Mesothelial cell of epicardium (in vitro differentiated cells): ENCODE measurements at places on chromosomes 1 and 21. TPM values are rescaled to one million over a fixed set of nuclear protein-coding genes. Genes with fewer than 3 reads are reported as not detected.
A peak's percentile ranks its signal among the peaks of the same experiment; 100 is the strongest.

- DNase-seq, result no peak
- no peaks in the 10 kb centered on the region for H3K36me3 ChIP-seq
- no peaks in the 10 kb centered on the region for H3K27me3 ChIP-seq
- peak overlapping the region; percentile 41 for H3K27ac ChIP-seq
- H3K4me1 ChIP-seq, result peaks cover 9% of the 10 kb centered on the region
Observed at GRCh38 chr1:173507205-173507846, 30.2 kb downstream of the PRDX6 start.

DNA sequence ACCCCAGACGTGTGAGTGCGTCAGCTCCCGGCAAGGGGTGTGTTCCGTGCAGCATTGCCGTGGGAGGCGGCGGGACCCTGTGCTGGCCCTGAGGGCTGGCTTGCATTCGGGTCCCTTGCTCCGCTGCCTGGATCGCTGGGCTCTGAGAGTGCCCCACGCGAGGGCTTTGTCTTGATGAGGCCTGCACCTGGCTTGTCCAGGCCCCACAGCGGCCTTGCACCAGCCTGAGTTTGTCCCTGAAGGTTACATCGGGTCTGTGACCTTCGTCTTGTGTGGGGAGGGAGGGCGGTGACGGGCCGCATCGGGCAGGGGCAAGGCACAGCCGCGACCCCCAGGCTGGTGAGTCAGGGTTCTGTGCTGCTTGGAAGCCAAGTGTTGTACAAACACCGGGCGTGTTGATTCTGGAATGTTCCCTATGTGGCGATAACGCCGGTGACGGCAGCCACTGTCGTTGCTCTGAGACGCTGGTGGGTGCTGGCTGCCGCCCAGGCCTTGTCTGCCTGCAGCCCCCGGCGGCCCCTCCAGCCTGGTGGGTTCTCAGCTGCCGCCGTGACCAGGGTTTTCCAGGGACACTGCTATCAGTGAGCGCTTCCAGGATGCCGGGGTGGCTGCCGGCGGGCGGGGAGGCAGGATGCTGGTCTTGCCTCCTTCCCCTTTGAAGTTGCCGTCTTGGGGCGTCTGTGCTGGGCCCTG is 42.9 kb downstream of the SLX9 start:
- no peaks in the 10 kb centered on the region for H3K27me3 ChIP-seq
- H3K4me3 ChIP-seq, result no peak overlapping the region
- peak overlapping the region; percentile 57 for H3K27ac ChIP-seq
- no peak for DNase-seq
- H3K4me1 ChIP-seq, result peaks cover 11% of the 10 kb centered on the region

GRCh38 chr1:20115479-20115878 is 3.9 kb downstream of the PLA2G2D start:
- H3K36me3 ChIP-seq, result no peaks in the 10 kb centered on the region
- H3K4me3 ChIP-seq, result no peak overlapping the region
- H3K27ac ChIP-seq, result no peak overlapping the region

The GBP7 gene
- total RNA-seq, result not detected in 3 replicates

DNA sequence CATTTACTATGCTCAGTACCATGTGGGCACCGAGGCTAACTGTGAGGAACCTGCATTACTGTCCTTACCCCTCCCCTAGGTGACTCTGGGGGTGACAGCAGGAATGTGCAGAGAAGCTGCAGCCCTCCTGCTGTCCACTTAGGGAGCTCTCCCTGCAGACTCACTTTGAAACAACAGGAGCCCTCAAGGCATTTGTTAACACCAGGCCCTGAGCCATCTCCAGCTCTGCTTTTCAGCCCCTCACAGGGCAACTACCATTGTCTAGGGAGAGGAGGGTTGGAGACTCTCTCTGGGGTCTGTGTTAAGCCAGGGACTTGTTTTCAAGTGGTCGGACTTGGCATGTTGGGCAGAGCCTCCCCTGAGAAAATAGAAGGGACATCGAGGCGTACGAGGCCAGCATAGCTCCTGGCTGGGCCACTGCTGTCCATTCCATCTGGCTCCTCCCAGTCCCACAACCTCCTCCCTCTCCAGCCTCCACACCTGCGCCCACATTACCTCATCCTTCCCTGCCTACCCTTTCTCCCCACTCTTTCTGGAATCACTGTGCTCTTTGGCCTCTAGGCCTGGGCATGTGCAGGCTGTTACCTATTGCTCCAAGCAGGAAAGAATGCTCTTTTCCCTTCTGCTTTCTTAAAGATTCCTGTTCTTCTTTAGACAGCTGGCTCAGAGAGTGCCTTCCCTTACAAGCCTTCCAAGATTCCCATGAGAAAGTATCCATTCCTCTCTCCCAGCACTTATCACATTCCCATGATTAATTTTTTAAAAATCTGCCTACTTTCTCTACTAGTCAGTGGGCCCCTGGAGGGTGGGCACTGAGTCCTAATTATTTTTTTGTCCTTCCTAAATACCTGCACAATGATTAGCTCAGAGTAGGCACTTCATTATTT is 102.7 kb upstream of the GCLM start:
- peaks cover 12% of the 10 kb centered on the region for H3K4me1 ChIP-seq
- H3K27me3 ChIP-seq, result no peaks in the 10 kb centered on the region
- H3K27ac ChIP-seq, result no peak overlapping the region

DNA sequence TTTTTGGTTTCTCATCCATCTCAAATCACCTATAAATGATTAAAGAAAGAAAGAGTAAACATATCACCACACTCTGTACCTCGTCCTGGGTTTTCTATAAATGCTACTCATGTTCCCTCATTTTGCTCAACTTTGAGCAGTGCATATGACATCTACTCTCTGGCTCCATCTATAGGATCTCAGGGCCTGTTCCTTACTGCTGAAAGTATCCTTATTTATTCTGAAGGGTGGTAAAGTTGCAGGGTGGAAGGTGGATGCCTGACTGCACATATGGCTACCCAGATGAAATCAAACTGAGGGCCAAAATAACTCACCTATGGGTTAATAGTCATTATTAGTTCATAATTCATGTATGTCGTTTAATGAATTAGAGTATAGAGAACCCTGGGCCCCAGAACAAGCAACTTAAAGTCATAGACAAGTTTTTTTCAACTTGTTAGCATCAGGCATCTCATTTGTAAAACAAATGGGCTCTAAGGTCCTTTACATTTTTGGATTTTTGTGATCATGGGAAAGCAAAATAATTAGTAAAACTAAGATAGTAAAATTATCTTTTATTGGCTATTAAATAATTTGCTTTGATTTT is 46.5 kb downstream of the NCF2 start:
- peaks cover 2% of the 10 kb centered on the region for H3K4me1 ChIP-seq
- H3K27me3 ChIP-seq, result no peaks in the 10 kb centered on the region
- peaks cover 34% of the 10 kb centered on the region for H3K36me3 ChIP-seq
- no peak overlapping the region for H3K4me3 ChIP-seq
- H3K27ac ChIP-seq, result no peak overlapping the region

GRCh38 chr1:9557624-9558023 is 18.4 kb downstream of the SLC25A33 start:
- no peak overlapping the region for H3K27ac ChIP-seq
- no peak for DNase-seq
